ENCODE measurements at places on chromosomes 1 and 21. TPM values are rescaled to one million over a fixed set of nuclear protein-coding genes. Genes with fewer than 3 reads are reported as not detected.

Gene ADPRS
- 28.5 TPM for total RNA-seq

Gene MFAP2
- 0.54 TPM for total RNA-seq

Gene ANGPTL1
- 0.09 TPM for total RNA-seq

Gene DNASE2B
- not detected for total RNA-seq

Gene KLF17
- total RNA-seq: 0.34 TPM

Gene HSPB7
- total RNA-seq: not detected

Gene FRRS1
- 1.8 TPM for total RNA-seq
